GM10248 (cell line): ENCODE measurements at places on chromosomes 5 and 9.
A peak's percentile ranks its signal among the peaks of the same experiment; 100 is the strongest.

DNA sequence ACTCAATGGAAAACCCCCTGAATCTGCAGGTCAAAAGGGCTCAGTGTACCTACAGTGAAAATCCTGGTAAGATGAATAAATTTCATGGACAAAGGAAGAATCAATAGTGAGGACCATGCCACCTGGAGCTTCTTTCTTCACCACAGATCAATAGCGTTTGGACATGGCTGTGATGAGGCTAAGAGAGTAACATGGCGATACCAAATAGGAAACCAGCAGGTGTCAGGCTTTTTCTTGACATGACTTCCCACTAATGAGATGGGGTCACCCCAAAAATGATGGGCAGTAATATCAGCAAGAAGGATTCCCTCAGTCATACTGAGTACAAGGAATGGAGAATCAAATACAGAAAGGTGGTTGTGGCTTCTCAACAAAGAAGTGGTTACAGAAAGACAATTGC, 208.5 kb upstream of the PLPPR1 start:
- DNase-seq, result no peak

DNA sequence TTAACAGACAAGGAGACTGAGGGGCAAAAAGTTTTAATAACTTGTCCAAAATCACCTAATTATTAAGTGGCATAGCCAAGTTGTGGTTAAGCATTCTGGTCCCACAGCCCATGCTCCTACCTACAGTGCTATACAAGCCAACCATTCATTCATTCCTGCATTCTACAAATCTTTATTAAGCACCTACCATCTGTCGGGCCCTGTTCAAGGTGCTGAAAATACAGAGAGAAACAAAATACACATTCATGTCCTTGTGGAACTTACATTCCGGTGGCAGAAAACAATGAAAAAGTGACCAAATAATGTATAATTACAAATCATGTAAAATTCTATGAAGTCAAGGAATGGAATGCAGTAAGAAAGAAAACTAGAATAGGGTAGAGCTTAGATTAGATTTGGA, 27.8 kb upstream of the CDH6 start:
- no peak for DNase-seq

DNA sequence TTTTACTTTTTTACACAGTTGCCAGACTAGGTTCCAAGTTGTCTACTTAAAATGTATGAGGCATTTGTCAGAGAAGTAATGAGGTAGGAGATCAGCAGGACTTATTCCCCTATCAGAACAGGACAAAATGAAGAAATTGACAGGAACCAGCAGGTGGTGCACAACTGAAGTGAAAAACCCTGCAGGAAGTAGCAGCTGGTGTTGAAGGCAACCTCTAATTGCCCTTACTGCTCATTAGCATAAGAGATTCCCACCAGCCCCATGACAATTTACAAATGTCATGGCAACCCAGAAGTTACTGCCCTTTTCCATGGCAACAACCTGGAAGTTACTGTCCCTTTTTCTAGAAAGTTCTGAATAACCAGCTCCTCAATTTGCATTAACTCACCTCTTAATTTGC, 5.4 kb downstream of the PCDHB15 start:
- no peak for DNase-seq

- no peak for DNase-seq
Observed at GRCh38 chr5:2710910-2711309, 40.6 kb downstream of the IRX2 start.

DNA sequence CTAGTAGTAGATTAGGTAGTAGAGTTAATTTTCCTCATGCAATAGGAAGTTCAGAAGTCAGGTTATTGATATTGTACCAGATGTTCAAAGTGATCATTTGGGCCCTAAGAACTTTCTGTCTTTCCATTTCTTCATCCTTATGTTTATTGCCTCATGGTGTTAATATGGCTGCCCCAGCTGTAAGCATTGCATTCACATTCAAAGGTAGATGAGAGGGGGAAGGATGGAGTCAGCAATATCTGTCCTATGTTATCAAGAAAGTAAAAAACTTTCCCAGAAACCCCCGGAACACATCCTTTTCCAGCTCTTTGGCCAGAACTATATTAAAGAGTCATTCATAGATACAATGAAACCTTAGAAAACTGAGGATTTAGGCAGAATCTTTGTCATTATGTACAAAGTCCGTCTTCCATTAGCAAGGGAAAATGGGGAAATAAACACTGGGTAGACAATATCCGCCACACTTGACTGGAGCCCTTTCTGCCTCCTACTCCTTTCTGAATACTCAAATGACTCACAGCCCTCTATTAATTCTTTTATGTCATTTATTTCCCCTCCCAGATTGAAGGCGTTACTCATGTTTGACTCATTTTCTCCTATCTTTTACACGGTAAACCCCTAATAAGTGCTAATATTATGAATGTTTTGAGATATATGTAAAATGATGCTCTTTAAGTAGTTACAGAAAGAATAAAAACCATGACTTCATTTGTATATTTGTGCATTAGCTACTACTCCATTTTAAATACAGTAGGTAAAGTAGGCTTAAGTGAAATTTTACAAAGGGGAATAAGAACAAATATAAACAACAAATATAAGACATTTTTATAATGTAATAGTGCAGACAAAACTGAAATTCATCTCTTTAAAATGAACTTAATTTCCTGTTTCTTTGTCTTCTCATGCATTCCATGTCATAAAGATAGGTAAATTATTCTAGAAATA, 127.6 kb downstream of the SLF1 start:
- peak; percentile 64 for DNase-seq

DNA sequence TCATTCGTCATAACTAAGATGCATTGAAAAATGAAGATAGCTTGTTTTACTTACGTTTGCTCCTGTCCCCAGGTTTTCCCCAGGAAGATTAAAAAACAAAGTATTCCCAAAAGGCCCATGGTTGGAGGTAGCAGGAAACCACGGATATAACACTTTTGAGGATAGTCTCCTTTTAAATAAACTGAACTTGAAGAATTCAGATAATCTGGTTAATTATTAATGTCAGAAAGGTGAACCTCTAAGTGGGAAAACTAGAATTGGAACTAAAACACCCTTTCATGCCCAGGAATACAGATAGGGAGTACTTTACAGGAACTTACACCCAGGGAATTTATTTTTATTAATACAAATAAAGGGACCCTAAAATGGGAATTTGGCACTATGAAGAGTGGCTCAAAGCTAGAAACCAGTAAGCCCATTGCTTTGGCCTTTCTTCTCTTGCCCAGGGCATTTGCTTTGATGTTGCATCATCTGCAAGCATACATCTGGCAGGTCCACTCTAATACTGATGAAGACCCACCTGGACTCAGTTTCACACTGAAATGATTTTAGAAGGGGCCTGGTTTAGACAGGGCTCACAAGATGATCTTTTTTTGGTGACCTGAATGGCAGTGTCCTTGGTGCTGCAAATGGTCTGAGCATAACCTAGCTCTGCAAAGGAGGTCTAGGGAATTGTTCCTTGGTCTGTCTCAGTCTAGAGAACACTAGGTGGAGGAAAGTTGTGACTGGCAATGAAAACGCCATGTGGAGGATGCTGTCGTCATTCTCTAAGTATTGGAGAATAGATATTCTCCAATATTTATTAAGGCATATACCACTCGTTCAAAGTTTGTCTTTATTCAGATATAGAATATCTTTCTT, at the start of gene C5:
C5 (minus strand) TSS at position 148 of the 861 bp plus-strand sequence; CDS start at position 119, 29 bp downstream.
- DNase-seq, result no peak

- no peak for DNase-seq
Observed at GRCh38 chr9:129930743-129931142, 95.5 kb downstream of the USP20 start.

GRCh38 chr9:117088786-117089185, 326.1 kb downstream of the ASTN2 start:
- no peak for DNase-seq

GRCh38 chr9:108991479-108991878, 21.8 kb downstream of the CTNNAL1 start:
- no peak for DNase-seq

DNA sequence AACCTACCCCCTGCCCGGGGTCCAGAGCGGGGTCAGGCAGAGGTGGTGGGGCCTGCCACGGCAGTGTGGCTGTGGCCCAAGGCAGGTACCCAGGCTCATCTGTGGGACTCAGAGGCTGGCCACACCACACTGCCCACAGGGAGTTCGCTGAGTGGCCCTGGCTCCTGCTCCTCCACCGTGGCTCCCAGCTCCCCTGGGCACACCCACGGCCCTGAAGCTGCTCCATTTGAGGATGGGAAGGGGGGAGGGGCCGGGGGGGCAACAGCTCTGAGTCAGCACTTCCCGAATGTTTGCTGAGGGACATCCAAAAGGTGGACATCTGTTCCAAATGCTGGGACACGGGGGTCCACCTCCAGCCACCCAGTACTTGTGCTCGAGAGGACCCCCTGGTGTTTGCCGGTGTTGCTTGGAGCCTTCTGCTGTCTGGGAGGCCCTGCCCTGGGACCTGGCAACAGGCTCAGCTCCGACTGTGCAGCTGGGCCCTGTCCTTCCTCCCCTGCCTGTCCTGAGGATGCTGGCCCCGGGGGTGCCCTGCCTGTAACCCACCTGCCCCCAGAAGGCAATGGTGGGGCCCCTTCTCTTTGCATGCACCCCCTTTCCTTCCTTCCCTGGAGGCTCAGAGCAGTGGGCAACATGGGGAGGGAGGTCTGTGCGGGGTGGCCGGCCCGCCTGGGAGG, 2.5 kb upstream of the NRARP start:
- no peak for DNase-seq

DNA sequence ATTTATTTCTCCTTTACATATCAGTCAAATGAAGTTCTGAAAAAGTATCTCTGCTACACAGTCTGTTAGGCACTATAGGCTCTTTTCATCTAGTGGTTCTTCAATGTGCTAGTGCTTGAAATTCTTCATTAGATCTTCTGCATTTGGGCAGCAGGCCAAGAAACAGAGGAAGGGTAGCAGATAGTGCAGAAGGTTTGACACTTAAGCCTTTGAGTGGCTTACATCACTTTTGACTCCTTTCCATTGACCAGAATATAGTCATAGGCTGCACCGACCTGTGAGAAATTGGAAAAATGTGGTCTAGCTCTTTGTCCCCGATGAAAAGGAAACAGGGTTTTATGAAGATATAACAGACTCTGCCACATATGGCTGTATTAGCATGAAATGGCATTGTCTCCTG, 459.5 kb upstream of the PTGER4 start:
- no peak for DNase-seq

GRCh38 chr5:7592910-7593309, 197.0 kb downstream of the ADCY2 start:
- DNase-seq, result no peak

- DNase-seq, result no peak
Observed at GRCh38 chr5:172280317-172280716, 3.2 kb downstream of the UBTD2 start.

DNA sequence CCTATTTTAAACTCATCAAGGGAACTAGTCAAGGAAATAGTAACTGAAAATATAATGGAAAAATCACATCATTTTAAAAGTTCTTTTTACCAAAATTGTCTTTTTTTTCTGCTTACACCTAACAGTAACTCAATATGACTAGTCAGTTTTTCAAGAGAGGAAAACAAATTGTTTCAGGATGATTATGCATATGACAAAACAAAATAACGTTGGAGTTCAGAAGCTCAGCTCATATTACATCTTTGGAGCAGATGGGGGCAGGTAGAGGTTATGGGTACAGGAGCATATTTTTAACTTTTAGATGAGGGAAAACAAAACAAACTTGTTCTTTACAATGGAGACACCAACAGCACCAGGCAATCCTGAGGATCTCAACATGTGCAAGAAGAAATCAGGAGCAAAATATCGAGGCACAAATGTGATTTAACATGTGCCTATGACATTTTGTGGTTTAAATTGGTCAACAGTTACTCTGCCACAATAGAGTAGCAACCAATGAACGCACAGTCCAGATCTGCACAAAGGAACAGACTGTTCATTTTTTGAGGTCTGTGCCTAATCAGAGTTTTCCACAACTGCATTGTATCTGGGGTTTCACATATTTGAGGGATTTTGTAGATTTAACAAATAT, 659.0 kb downstream of the ANXA1 start:
- DNase-seq, result no peak

DNA sequence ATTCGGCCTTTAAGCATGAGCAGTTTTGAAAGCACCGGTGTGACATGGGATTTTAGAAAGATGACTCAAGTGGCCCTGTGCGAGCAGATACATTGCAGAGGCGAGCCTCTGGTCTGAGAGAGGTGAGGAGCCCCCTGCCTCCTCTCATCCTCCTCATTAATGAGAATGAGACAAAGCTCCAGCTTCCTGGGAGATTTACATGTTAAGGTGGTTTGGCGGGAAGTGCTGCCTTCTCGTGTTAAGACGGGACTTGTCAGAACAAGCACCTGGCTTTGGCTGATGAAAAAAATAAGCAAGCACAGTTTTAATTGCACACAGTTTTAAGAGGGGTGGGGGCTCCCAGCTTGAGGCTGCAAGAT, 68.1 kb downstream of the ACTL7B start:
- DNase-seq, result no peak

GRCh38 chr9:88681434-88681833, 146.5 kb downstream of the NXNL2 start:
- DNase-seq, result no peak

DNA sequence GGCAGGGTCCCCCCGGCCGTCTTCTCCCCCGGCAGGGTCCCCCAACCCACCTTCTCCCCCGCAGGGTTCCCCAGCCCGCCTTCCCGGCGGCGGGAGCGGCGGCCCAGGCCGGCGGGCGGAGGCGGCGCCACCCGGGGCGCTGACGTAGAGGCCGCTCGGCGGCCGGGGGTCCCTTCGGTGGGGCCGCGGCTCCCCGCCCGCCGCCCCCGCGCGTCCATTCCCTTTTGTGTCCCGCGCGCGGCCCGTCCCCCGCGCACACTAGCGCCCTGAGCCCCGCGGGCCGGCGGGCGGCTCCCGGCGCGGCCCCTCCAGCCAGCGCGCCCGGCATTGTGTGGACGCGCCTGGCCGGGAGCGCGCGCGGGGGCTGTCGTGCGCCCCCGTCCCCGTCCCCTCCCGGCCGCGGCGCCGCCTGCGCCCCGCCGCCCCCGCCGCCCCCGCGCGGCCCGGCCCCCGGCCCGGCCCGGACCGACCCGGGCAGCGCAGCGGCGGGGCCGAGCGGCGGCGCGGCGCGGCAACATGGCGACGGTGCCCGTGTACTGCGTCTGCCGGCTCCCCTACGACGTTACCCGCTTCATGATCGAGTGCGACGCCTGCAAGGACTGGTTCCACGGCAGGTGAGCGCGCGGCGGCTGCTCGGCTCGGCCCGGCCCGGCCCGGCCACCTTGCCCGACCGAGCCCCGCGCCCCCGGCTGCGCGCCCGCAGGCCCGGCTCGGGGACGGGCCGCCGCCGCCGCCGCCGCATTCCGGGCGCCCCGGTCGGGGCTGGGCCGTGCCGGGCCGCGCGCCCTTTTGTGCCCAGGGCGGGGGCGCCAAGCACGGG, at the start of gene PHF2:
PHF2 (plus strand) TSS at position 327 of the 820 bp plus-strand sequence; CDS start at position 517, 190 bp downstream.
- DNase-seq, result peak; percentile 64

GRCh38 chr9:136886610-136887597, 588 bp downstream of the TRAF2 start:
- DNase-seq, result peak; percentile 79

- no peak for DNase-seq
Observed at GRCh38 chr5:29642601-29643000, 1550.9 kb upstream of the CDH6 start.

- DNase-seq, result no peak
Observed at GRCh38 chr9:124475158-124475867, 25.1 kb downstream of the ADGRD2 start.

- DNase-seq, result no peak
Observed at GRCh38 chr5:81835814-81836367, 85.0 kb upstream of the SSBP2 start.
